ENCODE measurements at places on chromosomes 2 and 18.

DNA sequence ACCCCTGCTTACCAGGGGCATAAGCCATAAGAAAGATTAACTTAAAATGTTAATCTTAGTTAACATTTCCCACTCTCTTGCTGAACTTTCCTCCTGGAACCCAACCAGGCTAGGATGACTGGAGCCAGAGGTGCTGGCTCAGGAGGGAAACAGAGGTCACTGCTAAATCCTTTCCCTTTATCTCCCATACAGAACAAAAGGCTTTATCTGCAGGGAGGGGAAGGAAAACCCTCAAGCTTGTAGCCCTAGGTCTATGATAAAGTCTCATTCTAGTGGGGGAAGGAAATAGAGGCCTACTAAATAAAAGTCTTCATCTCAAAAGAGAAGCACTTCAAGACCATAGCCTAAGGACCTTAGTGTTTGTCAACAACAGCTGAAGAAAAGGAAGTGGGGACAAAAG, 18.6 kb downstream of the HIBCH start:
- DNase-seq = no peak

- DNase-seq = no peak
Observed at GRCh38 chr2:65826567-65826966, 394.2 kb upstream of the SPRED2 start.

GRCh38 chr18:48404716-48405507, 4.3 kb downstream of the ZBTB7C start:
- no peak for DNase-seq

- DNase-seq = no peak
Observed at GRCh38 chr2:126189527-126189926, 466.4 kb upstream of the GYPC start.

GRCh38 chr18:21262979-21263378, 20.9 kb downstream of the GREB1L start:
- no peak for DNase-seq

- no peak for DNase-seq
Observed at GRCh38 chr2:1210352-1210751, 202.9 kb upstream of the TPO start.

GRCh38 chr18:54357082-54357659, 487 bp downstream of the STARD6 start:
- no peak for DNase-seq

GRCh38 chr2:109046925-109047508, 58.0 kb upstream of the EDAR start:
- no peak for DNase-seq

- no peak for DNase-seq
Observed at GRCh38 chr2:1794821-1795220, 50.5 kb upstream of the PXDN start.

DNA sequence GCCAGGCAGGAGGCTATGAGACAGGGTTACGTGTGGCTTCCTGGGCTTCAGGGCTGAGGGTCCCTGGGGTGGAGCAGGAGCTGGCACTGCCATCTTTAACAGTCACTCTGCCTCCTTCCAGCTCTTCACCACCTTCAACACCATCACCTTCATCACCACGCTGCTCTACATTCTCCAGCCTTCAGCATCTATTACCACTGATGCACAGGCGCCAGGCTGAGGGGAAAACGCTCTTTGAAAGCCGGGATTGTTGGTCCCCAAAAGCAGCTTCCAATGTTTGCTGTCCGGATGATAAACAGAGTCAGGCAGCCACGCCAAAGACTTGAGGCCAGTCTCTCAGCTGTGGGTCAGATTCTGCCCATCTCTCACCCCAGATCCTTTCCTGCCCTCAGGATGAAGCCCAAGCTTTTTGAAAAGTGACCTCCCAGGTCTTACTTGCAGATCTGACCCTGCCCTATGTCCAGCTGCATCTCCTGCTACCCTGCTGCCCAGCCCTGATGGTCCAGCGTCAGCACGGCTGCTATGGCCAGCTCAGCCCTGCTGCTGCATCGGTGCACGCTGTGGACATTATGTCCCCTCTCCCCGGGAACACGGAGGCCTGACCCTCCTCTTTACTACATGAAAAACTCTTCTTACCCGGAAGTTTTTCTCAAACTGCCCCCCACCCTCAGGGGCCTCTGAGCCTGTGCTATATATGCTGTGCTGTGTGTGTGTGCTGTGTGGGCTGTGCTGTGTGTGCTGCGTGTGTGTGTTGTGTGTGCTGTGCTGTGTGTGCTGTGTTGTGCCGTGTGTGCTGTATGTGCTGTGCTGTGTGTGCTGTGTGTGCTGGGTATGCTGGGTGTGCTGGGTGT, 31.2 kb upstream of the MAL start:
- no peak for DNase-seq

DNA sequence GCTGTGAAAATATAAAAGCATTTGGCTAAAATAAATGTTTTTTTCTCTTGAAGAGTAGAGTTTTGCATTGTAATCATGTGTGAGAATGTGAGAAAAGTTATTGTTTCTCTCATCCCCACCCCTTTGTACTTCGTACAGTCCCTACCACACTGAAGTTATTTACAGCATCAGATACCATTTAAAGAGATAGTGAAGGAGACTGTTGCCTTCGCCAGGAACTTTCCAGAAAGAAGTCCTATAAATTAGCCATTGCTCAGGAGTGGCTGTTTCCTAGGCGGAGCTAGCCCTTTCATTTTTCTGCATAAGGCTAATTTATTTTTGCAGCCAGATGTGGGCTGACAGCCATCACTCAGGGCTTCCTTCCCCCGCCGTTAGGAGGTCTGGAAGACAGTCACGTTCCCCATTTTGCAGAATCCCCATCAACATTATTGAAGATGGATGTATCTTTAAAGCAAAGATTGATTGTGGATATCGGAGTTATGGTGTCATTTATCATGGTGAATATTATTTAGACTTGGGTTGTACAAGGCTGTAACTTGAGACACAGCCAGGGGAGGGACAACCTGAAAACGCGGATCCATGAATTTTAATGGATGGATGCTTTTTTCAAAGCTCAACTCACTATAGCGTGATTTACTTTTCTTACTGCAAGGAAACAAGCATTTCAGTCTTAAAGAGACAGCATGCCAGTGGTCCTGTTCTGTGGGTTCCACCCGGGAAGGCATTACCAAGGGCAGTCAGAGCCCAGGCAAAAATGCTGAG, 17.1 kb downstream of the TSHZ1 start:
- DNase-seq = no peak

- DNase-seq = no peak
Observed at GRCh38 chr2:38147333-38148121, 71.6 kb upstream of the CYP1B1 start.

DNA sequence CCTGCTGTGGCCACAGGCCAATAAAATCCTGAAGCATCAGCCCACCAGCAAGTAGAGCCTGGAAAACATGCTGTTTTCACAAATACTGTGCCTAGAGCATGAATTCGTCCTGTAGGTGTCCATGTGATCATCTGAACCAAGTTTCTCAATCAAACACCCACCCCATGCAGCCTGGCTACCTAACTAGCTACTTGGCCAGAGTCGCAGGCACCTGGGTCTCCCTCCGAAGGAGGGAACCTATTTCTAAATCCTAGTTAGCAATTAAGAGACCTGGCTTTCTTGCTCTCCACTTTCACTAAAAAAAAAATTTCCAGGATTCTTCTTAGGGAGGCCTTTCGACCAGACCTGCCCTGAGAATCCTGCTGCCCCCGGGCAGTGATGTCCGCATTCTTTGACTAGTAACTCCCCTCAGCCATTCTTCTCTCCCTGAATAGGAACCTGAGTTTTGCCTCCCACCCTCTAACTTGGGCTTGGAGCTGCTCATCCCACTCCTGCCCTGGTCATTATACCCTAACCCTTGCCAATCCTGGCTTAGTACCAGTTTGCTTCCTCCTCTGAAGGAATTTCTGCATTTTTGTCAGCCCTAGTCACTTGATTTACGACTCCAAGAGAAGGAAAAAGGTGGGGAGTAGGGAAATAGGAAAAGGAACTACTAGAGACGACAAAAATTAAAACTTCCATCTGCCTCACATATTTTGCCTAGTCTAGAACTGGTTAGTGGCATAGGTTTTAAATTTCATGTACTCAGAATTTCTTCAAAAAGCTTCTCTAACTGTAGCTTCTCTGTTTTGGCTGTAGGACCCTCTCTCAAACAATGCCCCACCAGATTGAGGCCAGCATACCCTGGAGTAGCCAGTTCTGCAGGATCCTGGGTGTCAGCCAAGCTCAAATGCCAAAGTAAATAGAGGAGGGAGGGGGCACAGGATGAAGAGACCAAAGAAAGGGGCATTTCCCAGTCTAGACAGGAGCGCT, 25.4 kb upstream of the TANK start:
- DNase-seq = no peak

- no peak for DNase-seq
Observed at GRCh38 chr2:231161252-231161839, 36.5 kb upstream of the HTR2B start.

- no peak for DNase-seq
Observed at GRCh38 chr18:317618-318017, 49.8 kb upstream of the THOC1 start.

DNA sequence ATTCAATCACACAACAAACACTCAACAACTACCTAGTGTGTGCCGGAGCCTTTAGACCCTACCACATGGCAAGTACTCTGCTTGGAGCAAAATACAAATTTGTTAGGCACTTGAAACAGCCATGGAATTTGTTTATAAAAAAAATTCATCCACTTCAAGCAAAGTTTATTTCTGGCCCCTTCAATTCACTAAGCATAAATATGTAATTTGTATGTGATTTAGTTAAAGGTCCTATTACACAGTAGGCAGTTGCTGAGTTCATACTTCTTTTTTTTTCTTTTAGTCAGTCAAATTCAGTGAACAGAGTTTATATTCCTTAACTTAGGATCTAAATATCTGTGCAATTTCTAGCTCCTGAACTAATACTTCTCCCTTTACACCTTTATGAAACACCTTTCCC, 22.5 kb downstream of the GCFC2 start:
- no peak for DNase-seq

- DNase-seq = no peak
Observed at GRCh38 chr18:13626544-13626908, 99.8 kb downstream of the FAM210A start.

- DNase-seq = no peak
Observed at GRCh38 chr2:46326231-46326980, 29.2 kb downstream of the EPAS1 start.

DNA sequence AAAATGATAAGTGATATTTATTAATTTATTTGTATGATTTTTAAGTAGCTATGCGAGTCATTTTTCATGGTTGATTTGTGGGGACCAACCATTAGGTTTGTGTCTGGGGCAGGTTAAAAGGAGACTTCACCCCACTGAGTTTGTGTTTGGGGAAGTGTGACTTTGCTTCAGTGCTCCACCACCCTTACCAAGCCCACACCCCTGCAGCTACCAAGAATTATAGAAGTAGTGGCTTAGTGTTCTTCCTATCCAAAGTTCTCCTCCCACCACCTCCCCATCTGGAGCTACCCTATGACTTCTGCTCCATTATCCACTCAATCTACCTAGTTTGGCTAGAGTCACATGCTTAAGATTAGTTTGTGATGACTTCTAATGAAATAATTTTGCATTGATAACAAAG, 182.1 kb upstream of the ZEB2 start:
- DNase-seq = no peak

GRCh38 chr2:125797192-125797591, 858.8 kb upstream of the GYPC start:
- no peak for DNase-seq

DNA sequence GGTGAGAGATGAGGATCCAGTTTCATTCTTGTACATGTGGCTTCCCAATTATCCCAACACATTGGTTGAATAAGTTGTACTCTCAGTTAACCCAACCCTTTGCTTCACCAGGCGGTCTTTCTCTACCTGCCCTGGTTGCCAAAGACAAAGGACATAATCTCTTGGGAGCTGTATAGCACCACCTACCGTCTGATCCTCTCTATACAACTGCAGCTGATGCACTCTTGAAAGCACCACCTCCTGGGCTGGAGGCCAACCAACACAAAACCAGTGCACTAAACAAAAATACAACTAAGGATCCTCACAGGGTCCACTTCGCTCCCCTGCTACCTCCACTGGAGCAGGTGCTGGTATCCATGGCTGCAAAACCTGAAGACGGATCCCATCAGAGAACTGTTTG, 473.6 kb upstream of the NRXN1 start:
- DNase-seq = no peak

DNA sequence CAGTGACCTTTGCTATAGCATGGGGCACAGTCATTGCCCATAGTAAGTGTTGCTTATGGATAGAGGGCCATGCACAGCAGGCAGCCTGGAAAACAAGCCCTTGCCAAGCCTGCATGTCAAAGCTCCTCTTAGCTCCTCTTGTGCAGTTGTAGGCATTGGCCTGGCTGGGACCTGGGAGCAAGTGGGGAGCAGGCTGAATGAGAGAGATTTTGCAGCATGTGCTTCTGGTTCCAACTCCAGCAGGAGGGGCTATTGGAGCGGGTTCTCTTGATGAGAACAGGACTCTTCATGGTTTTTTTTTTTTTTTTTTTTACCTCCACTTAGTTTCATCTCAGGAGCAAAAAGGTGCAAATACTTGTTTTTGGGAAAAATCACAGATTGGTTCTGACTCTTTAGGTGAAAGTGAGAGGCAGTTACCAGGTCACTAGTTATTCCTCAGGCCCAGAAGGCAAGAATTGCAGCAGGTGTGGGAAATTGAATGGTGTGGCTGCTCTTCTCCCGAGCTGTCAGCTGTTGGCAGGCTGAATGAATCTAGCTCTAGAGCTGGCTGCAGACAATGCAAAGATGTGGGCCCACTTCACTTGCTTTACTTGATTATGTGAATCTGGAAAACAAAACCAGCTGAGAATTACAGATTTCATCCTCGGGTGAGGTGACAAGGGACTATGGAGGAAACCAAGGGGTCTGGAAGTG, 95.9 kb downstream of the MAP4K4 start:
- DNase-seq = no peak

GRCh38 chr2:197982565-197982964, 178.2 kb downstream of the PLCL1 start:
- DNase-seq = no peak

DNA sequence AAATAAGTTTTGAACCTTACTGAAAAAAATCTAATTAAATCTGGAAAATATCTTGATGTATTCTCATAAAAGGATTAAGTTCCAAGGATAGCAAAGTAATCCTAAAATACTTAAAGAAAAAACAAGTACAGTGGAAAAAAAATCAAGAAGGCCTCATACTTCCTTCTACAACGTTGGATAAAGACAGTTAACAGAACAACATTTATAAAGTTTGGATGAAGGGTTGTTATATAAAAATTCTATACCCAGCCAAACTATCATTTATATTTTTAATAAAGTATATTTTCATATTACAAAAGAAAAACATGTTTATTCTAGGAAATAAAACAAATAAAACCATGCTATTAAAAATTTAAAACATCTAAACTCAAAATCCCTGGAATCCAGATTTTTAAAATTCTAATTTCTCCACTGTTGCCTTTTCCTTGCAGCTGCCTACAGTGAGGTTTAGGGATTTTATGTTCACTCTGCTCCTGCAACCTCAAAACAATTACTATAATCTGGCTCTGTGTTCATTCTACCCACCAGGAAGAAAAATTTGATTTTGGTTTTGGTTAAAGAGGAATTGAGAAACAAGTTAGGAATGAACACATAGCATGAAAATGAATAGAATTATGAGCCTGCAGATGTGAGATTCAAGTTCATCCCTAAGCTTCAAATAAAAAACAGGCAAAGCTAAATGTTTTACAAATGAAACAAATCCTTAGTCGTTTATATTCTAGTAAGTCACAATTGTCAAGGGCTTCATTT, 142.8 kb downstream of the LPIN1 start:
- DNase-seq = no peak

GRCh38 chr2:147037048-147037447, 807.8 kb upstream of the ACVR2A start:
- no peak for DNase-seq

- no peak for DNase-seq
Observed at GRCh38 chr2:227696990-227697679, 20.7 kb downstream of the SLC19A3 start.
